ENCODE measurements at places on chromosomes 5 and 9.

GRCh38 chr9:130555968-130556367 is 23.4 kb upstream of the FUBP3 start:
- DNase-seq = no peak

DNA sequence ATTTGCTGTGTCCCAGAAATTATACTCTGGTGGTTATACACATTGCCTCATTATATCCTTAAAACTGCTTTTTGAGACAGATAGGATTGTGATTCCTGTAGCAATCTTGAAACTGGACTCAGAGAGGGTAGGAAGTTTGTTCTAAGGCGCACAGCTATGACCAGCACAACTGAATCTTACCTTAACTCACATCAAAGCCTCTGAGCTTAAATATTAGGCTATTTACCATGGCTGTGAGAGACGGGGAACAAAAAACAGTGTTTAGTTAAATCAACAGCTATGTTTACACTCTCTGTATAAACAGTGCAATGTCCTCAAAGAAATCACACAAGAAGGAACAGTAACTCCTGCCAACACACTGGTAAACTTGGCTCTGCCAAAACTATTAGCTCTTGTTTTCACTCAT is 50.9 kb upstream of the TUT7 start:
- DNase-seq = no peak

DNA sequence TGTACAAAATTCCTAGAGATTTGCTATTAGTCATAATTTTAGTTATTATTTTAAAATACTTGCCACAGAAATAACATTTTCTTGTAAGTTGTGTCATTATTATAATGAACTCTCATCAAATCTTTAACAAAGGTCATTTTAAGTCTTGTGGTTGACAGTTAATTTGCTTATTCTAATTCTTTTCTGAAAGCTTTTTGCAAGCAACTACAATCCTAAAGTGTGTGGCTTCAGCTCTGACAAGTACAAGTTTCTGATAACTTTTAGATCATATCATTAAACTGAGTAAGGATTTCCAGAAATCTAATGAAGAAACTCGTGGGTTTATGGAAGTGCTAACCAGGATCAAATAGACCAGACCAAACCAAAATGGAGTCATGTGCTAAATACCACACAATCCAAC is 86.4 kb downstream of the SFXN1 start:
- DNase-seq = no peak

GRCh38 chr9:134585746-134586706 is 55.6 kb upstream of the COL5A1 start:
- no peak for DNase-seq

DNA sequence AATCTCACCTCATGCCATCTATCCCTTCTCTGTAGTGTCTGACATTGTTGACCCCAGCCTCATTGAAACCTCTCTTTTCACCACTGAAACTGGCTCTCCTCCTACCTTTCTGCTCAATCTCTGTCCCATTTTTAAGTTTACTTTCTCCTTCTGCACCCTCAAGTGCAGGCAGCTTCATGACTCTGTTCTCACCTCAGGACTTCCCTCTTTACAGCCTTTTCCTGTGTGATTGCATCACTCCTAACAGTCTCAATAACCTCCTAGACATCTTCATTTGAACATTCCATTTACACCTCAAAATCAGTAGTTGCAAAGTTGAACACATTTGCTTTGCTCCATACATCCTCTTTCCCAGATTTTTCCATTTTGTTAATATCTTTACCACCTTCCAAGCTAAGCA is 172.1 kb downstream of the RASEF start:
- DNase-seq = no peak

GRCh38 chr5:33277061-33277650 is 163.6 kb upstream of the TARS1 start:
- no peak for DNase-seq

DNA sequence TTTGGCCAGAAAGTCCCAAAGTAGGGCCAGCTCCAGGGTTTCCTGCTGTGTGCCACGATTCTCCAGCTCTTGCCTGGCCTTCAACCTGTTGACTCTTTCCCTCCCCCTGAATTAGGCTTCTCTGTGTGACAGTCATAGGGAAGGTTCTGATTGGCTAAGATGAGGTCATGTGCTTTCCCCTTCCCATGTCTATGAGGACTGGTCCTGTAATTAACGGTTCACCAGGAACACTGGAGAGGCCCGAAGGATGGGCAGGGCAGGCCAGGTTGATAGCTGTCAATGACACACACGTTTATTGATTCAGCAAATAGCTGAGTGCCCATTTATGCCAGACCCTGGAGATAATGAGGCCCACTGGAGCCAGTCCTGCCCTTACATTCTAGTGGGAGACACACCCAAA is 9.0 kb upstream of the PRR7 start:
- DNase-seq = no peak

- no peak for DNase-seq
Observed at GRCh38 chr9:122091682-122092592, 1.2 kb downstream of the TTLL11 start.

DNA sequence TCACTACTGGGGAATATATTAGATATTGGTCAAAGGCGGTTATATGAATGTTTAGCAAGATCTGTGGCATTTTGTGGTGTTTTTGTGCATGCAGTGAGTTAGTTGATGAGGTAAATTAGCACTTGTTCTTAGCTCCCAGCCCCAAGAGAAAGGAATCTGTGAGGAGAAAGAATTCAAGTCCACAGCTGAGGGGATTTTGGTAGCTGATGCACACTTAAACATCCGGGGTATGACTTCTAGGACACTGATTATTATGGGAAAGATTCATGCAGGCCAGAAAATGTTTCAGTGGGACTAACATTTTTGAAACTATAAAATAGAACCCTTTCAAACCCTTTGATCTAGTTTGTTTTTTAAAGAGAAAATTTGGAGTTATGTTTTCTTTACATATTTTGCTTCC is 118.2 kb upstream of the RPS23 start:
- DNase-seq = no peak

GRCh38 chr5:142901476-142902185 is 131.5 kb downstream of the ARHGAP26 start:
- DNase-seq = no peak

DNA sequence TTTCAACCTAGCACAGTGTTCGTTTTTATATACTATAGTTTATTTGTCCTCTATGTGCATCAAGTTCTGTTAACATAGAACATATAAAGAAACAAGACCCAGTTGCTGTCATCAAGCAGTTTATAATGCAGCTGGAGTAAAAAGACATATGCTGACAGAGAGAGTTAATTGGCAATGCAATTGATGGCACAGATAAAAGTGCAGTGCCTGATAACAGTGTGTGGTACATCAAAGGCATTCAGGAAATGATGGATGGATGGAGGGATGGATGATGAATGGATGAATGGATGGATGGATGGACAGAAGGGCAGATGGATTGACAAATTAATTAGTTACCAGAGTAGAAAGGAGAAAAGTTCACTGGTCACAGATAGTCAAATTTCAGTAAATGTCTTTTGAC is 238.9 kb downstream of the RFK start:
- no peak for DNase-seq

DNA sequence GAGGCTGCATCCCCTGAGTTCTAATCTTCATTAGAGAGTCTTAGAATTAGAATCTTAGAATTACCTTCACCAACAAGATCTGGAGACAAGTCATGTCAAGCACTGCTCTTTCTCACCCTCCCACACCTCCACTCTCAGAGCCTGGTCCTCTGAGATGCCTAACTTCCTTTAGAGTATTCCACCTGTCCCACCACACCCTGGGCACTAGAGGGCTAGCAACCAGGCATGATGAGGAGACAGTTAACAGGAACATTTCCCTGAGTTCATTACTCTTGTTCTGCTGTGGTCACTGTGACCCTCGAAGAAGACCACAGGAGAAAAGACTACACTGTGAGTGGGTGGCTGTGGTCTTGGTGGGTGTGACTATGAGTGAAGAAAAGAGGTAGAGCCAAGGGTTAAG is 25.2 kb upstream of the MAP1B start:
- no peak for DNase-seq

GRCh38 chr9:14313951-14314423 is at the start of gene NFIB:
NFIB (minus strand) TSS chr9:14314141; CDS start chr9:14313511, 630 bp downstream.
- DNase-seq = no peak

GRCh38 chr5:79876456-79876855 is 114.6 kb downstream of the MTX3 start:
- DNase-seq = no peak

DNA sequence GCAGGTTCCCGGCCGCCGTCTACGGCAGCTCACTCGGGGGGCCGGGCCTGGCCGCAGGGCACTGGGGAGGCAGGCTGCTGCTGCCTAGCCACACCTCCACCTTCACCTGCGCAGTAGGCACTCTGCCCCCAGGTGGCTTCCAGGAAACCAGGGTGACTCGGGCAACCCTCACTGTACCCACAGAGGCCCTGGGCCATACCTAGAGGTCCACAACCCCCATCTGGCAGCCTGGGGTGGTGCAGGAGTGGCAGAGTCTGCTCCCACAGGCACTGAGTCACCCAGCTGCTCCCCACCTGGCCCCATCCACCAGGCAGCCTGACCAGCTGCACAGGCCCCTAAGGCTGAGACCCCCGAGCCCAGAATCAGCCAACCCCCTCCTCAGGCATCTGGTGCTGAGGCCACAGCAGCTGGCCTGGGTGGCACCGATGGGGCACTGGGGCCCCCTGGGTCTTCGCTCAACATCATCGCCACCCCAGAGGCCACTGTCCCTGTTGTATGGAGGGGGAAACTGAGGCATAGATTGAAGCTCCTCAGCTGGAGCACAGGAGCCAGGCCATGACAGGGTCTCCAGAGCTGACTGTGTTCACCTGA is 70.2 kb downstream of the KCNT1 start:
- DNase-seq = no peak

DNA sequence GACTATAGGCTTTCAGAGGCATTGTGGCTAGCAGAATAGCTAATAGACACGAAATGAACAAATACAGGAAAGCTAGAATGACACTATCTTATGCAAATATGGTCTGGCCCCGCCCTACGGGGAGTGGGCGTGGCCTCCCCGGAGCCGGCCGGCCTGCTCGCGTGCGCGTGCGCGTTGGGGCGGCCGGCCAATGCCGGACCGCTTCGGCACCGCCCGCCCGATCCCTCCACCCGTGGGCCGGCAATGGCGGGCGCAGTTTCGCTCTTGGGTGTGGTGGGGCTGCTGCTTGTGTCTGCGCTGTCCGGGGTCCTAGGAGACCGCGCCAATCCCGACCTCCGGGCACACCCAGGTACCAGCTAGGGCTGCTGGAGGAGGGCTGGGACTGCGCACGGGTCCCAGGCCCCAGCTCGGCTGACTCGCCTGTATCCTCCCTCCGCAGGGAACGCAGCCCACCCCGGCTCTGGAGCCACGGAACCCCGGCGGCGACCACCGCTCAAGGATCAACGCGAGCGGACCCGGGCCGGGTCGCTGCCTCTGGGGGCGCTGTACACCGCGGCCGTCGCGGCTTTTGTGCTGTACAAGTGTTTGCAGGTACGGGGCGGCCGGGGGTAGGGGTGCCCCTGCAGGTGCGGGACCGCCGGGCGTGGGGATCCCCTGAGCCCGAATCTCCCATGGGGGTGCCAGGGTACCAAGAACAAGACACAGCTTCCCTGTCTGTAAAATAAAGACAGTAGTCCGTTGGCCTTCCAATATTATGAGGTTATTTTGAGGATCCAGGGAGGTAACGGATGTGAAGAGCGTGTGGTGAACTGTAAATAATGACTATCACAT is at the start of gene CCDC107:
Gene CCDC107 (plus strand): TSS at position 156 of the 831 bp plus-strand sequence. CDS start 88 bp downstream, at position 244.
- peak; percentile 86 for DNase-seq
